ENCODE measurements at places on chromosomes 5 and 9.

DNA sequence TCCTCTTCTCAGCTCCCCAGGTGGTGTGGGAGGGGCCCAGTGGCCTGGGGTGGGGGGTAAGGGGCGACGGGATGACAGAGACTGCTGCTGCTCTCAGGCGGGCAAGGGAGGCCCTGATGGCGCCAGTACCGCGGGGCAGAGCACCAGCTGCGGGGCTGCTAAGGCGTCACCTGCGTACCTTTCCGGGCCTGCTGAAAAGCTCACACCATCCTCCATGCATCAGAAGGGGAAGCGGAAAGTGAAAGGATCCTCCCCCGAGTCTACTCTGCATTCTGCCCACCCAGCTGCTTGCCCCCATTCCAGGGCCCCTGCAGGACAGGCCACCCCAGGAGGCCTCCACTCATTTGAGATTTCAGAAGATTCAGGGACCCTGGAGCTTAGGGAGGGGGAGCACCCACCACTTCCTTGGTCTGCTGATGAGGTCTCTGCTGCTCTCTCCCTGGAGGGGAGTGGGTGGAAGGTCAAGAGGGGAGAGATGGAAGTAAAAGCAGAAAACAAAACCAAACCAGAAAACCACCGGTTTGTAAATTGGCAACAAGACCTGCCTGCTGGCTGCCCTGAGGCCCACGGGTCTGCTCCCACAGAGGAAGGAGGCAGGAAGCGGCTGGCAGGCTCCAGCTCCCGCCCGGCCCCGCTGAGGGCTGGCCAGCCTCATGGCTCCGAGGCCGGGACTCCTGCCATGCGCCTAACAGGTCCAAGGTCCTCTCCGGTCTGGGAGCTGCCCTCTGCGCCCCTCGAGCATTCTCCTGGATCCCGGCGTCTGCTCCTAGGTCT lies 33.6 kb downstream of the PRRT1B start:
- peak; percentile 22 for DNase-seq

DNA sequence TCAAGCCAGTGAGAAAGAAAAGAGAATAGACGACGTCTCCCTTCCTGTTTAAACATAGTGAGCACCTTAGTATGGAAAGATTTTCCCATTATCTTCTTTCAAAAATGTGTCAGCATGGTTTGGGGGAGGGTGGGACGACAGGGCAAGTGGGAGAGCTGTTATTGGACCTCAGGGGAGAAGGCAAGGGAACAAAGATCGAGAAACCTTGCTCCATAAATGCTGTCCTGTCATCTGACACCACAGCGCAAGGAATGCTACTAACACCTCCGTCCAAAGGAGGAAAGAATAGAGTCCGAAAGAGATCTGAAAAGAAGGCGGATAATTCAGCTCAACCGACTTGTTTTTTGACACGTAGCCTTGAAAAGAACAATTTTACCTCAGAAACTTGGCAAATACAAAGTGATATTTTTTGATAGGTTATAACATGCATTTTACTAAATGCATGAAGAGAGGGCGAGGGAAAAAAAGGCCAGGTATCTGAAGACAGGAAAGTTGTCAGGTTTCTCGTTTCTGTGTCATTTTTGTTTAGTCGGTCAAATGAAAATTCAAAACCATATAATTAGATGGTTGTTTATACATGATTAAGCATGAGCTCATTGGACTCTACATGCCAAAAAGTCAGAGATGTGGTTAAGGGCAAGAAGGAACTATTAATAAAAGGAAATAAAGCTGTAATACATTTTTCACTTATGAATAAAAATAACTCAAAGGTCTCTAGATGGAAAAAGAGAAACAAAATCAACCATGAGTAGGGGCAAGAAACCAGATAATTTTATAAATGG lies 155.7 kb downstream of the GLIS3 start:
- no peak for DNase-seq

DNA sequence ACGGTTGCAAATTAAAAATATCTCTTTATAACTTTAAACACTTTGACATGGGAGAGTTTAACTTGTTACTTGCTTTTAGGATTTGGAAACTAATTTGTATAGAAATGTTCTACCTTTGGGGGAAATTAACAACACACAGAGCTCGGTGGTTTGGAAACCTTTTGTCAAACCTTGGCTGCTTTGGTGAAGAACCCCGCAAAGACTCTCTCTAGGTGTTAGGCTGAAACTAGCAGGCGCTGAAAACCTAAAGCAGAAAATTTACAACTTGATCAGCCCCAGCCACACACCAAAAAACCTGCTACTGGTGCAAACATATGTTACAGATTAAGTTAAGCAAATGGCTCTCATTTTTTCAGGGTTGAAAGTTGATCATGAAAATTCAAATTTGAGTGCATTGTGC lies 25.8 kb downstream of the NR2F1 start:
- DNase-seq: no peak

- no peak for DNase-seq
Measured at GRCh38 chr9:133119103-133119845, 1.8 kb downstream of the RALGDS start.

DNA sequence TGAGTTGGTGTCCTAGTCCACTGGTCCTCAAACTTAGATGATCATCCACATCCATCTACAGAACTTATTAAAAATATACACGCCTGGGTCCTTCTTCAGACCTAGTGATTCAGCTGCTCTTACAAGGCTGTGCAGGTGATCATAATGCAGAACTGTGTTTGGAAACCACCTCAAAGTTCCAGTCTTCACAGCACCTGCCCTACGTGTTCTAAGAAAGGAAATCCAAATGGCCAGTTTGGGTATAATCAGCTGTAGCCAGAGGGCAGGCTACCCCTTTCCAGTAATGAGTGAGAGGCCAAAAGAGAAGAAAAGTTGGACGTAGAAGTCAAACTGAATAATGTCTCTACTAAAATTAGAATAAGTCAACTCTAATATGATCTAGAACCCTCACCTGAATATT lies 15.4 kb downstream of the REEP5 start:
- DNase-seq: no peak

GRCh38 chr5:35799753-35800152 lies 56.9 kb upstream of the IL7R start:
- DNase-seq: no peak

- DNase-seq: no peak
Measured at GRCh38 chr9:130948266-130948665, 9.2 kb upstream of the FIBCD1 start.

GRCh38 chr9:83435301-83435700 lies 102.9 kb downstream of the FRMD3 start:
- no peak for DNase-seq

GRCh38 chr5:53350991-53351770 lies 129.2 kb upstream of the FST start:
- no peak for DNase-seq

- DNase-seq: no peak
Measured at GRCh38 chr5:129591508-129592160, 131.5 kb downstream of the ADAMTS19 start.

- no peak for DNase-seq
Measured at GRCh38 chr5:14173377-14174229, 30.5 kb downstream of the TRIO start.

DNA sequence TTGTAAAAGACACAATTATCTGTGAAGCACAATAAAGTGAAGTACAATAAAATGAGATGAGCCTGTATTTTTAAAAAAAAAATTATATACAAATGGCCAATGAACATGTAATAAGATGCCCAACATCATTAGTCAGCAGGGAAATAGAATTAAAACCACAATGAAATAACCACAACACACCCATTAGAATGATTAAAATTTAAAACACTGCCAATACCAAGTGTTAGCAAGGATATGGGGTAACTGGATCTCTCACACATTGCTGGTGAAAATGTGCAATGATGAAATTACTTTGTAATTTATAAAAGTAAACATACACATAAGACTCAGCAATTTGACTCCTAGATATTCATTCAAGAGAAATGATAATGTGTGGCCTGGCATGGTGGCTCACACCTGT lies 62.8 kb downstream of the SHOC1 start:
- no peak for DNase-seq

DNA sequence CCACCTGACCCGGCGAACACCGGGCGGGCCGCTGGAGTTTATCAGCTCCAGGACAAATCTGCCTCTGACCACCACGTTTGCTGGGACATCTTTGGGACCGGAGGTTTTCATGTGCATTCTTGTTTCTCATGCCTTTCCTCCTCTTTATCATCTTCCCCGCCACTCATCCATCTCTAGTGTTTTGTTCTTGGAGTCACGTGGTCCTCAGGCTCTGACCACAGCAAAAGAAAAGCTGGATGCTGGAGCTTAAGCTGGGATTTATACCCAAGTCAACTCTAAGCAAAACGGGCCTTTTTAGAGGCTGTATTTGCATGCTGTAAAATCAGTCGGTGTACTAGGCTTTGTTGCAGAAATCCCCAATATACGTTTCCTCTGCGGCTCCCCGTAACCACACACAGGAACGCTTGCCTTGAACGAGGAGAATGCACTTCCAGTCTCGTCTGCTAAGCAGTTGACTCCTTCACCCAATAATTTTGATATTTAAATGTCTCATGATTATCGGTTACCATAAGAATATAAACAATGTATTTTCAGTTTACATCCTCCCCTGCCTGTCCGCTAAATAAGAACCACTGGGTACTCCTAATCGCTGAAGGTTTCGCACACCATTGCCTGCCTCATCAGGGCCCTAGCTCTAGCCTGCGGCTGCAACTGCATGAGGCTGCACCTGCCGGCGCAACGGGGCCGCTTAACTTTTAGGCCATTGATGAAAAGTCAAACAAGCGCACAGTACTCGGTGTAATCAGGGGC lies 560 bp upstream of the NDUFS6 start:
- DNase-seq: no peak

- no peak for DNase-seq
Measured at GRCh38 chr9:72977670-72978069, 24.8 kb upstream of the ALDH1A1 start.

DNA sequence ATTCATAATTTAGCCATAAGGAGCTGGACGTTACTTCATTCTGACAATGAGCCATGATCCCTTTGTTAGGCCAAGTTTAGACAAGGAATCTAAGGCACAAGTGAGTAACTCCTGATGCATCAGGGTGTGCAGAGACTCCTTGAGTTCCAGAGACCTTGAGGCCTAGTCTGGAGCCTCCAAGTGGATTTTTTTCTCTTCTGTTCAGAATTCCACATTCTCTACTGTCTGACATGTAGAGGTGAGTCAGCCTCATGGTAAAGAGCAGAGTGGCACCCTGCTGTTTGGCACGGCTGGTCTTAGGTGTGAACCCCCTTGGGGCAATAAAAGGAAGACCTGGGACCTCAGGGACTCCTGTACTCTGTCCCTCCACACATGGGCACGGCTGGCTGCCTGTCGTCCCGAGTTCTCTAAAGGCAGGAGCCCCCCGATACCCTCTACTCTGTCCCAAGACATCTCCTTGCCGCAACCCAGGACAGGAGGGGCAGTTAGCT lies 22.0 kb upstream of the TGFBI start:
- DNase-seq: no peak

GRCh38 chr9:101176384-101176783 lies 147.9 kb downstream of the PLPPR1 start:
- no peak for DNase-seq

- DNase-seq: no peak
Measured at GRCh38 chr5:19608444-19609002, 379.5 kb downstream of the CDH18 start.

- no peak for DNase-seq
Measured at GRCh38 chr5:16619136-16619535, 2.3 kb upstream of the RETREG1 start.

DNA sequence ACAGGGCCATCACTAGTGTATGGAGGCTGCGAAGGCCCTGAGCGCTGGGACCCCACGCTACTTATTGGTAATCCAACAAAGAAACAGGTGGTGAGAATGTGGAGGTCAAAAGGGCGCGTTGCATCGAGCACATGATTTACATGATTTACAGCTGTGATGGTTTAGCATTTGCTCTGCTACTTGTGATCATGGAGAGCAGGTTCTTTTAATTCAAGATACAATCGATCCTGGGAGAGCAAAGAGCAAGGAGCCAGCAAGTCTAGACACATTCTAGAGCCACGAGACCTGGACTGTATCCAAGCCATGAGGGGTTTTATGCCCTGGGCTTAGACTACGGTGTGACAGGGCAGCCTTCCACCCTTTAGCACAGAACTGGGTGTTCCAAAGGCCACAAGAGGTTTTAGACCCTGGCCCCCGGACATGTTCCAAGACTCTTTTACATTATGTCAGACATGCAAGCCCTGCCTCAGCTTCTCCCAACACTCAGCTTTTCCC lies 47.0 kb upstream of the CLK4 start:
- no peak for DNase-seq

DNA sequence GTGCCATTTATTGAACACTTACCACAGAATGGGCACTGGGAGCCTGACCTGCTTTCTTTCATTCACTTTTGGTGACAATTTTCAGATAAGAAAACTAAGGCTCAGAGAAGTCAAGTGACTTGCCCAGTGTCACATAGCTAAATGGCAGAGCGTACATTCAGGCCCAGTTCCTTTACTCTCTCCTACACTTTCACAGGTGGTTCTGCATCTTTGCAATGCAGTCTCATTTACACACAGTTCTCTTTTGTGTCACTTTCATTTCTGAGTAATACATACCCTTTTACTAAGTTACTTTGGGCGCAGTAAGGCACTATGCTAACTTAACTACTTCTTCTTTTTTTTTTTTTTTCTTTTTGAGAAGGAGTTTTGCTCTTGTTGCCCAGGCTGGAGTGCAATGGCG lies 8.3 kb downstream of the NFIL3 start:
- DNase-seq: no peak

DNA sequence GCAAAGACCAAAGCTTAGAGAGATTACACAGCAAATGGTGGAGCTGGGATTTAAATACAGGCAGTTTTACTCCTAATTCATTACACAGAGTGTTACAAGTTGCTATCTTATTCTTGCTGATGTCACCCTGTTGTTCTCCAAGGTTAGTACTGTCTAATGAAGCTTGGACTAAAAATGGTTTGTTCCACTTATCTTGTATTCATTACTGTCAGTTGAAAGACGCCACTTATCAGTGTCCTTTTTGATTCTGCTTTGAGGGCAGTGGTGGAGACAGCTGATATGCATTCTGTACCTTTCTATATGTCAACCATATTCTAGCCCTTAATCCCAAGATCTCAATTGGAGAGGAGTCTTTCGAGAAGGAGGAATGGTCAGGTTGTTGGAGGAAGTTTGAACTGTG lies 14.0 kb upstream of the DENND4C start:
- no peak for DNase-seq

GRCh38 chr9:114000063-114000454 lies 78.0 kb downstream of the AMBP start:
- no peak for DNase-seq

GRCh38 chr9:134039386-134040175 lies 14.3 kb downstream of the BRD3OS start:
- no peak for DNase-seq

DNA sequence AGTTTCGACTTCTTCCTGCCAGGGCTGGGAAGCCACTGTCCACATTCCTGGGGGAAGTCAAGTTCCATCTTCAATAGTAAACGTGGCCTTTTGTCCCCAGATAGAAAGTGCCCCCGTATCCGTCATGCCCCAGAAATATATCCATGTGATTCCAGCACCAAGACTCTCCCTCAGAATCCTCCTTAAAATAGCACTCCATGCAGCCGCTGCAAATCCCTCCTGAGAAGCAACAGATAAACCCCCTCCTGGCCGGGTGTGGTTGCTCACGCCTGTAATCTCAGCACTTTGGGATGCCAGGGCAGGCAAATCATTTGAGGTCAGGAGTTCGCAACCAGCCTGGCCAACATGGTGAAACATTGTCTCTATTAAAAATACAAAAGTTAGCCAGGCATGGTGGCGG lies 126.1 kb downstream of the OLFM1 start:
- DNase-seq: no peak

GRCh38 chr9:135126451-135127187 lies 39.2 kb downstream of the OLFM1 start:
- no peak for DNase-seq

Measured in stimulated activated CD4-positive, alpha-beta T cell treated with anti-CD3 and anti-CD28 coated beads, Interleukin-15, amount 100 ng/mL, for 48 hours (primary cell).